Ureter (tissue), 1 donor: ENCODE measurements at places on chromosomes 13 and 19.

GRCh38 chr19:13164343-13165161 is 14.3 kb downstream of the IER2 start:
- DNase-seq: peak; percentile 76

DNA sequence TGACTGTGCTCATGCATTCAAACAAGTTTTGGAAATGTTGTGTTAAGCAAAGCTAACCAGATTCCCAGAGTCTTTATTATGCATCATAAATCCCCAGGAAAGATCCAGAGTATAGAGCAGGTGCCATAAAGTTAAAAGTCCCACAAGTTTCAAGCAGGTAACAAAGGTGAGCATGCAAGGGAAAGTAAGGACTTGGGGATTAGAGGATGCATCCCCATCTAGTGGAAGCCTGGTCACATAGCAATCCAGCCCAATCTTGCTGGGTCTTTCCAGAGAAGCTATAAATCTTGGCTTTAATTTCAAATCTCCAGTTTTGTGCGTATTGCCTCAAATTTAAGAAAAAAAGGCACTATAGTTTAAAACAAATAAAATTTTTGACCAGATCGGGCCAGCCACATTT is 72.7 kb downstream of the ZNF254 start:
- no peak for DNase-seq

DNA sequence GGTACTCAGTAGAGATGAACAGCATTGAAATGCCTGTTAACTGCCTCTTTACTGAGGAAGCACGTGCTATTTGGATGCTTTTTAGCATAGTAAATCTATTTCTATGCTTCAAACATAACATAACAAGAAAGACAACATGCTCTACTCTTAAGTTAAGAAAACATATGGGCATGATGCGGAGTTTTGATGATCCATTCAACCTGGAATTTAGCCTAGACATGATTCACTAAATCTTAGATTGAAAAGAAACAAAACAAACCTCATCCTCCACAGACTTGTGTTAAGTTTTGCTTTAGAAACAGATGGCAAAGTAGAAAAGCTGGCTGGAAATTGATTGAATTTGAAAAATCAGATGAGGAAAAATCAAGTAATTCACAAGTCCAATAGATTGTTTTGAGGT is 593.8 kb downstream of the OLFM4 start:
- no peak for DNase-seq

GRCh38 chr19:49594993-49595818 is 4.2 kb downstream of the PRR12 start:
- no peak for DNase-seq

DNA sequence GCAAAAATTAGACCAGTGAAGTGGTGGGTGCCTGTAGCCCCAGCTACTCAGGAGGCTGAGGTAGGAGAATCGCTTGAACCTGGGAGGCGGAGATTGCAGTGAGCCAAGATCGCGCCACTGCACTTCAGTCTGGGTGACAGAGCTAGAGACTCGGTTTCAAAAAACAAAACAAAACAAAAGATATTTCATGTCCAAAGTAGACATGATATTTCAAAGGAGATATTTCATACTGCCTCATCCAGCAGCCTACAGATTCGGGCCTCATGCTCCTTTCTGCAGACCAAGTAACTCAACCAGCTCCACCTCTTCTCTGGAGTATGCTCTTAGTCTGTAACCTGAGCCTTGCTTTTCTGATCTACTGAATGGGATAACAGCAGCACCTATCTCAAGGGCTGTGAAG is 15.0 kb downstream of the ZC3H4 start:
- DNase-seq: no peak

- DNase-seq: no peak
Observed at GRCh38 chr19:53160350-53160749, 1.5 kb upstream of the ZNF347 start.

- no peak for DNase-seq
Observed at GRCh38 chr19:45110851-45111266, 17.9 kb downstream of the PPP1R37 start.

- no peak for DNase-seq
Observed at GRCh38 chr13:30572859-30573275, 44.9 kb upstream of the USPL1 start.

DNA sequence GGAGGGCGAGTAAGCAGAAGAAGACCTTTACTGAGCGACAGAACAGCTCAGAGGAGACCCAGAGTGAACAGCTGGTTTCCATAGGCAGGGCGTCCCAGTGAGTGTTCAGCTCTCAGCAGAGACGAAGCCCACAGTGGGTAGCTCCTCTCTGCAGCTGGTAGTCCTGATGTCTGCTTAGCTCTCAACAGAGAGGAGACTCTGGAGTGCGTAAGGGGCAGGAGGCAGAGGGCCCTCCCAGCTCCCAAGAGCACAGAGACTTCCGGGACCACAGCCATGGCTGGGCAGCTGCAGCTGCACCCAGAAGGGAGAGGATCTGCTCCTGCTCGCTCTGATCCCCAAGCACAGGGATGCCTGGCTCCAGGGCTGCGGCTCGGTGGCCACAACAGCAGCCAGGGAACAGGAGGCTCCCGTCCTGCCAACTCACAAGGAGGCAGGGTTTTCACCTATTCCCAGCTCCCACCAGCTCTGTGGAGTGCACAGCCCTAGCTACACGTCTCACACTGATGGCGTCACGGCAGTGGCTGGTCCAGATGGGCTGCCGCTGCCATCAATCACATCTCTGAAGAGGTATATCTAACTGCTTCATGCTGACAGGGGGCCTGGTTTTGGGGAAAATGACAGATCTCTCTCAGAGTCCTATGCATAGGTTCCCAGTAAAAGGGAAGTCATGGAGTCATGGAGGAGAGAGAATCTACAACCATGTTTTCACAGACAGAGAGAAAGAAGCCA is 2660.1 kb upstream of the PCDH20 start:
- DNase-seq: no peak

- DNase-seq: peak; percentile 48
Observed at GRCh38 chr19:30799865-30800755, 427.9 kb downstream of the ZNF536 start.

- DNase-seq: no peak
Observed at GRCh38 chr13:95267662-95268342, 33.4 kb downstream of the ABCC4 start.

DNA sequence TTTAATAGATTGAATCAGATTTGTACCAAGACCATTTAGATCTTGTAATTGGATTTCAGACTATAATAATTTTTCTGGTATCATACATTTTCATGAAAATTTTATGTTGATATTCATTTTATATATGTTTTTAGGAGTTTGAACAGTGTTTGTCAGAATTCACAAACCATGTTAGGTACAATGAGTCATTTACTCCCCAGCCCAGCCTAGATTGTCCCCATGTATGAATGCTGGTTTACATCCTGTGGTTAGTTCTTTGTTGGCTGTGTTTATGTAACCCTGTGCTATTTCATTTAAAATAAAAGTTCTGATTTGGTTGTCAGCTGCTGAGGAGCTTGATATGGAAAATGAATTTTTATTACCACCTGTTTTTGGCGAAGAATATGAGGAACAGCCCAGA is 96.7 kb downstream of the GJA3 start:
- DNase-seq: no peak

- no peak for DNase-seq
Observed at GRCh38 chr19:15293781-15294491, 38.4 kb downstream of the BRD4 start.

GRCh38 chr19:2003874-2004273 is 11.6 kb downstream of the BTBD2 start:
- DNase-seq: no peak

GRCh38 chr19:39030854-39031367 is 1.4 kb downstream of the FBXO27 start:
- no peak for DNase-seq

DNA sequence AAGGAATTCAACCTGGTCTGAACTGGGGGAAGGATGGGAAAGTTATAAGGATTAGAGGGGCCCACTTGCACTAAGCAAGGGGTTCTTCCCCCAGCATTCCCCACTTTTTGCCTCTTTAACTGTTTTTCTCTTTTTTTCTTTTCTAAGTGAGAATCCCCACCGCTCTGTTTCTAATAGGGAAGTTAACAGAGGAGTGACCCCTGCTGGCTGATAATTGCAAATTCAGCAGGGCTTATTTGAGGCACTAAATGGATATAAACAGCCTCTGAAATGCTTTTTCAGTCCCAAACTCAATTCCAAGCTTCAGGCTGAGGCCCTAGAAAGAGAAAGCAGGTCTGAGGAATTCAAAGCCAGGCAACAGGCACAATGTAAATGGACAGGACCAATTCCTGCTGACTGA is 38.2 kb upstream of the CEACAM21 start:
- no peak for DNase-seq

DNA sequence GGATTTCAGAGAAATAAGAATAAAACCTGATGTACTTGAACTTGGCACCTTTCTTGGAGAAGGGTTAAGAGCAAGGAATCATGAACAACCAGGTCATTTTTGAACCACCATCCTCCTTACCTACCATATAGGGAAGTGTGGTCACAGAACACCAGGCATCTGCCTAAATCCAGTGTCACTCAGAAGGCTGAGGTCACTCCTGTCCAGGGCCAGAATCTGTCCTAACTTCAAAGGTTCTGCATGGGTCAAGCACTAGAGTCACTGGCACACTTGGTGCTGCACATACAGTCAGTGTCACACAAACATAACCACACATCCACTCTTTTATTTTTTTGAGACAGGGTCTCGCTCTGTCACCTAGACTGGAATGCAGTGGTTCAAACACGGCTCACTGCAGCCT is 1.6 kb downstream of the ZNF565 start:
- DNase-seq: no peak

- DNase-seq: no peak
Observed at GRCh38 chr13:110869231-110869804, 45.6 kb downstream of the ANKRD10 start.

DNA sequence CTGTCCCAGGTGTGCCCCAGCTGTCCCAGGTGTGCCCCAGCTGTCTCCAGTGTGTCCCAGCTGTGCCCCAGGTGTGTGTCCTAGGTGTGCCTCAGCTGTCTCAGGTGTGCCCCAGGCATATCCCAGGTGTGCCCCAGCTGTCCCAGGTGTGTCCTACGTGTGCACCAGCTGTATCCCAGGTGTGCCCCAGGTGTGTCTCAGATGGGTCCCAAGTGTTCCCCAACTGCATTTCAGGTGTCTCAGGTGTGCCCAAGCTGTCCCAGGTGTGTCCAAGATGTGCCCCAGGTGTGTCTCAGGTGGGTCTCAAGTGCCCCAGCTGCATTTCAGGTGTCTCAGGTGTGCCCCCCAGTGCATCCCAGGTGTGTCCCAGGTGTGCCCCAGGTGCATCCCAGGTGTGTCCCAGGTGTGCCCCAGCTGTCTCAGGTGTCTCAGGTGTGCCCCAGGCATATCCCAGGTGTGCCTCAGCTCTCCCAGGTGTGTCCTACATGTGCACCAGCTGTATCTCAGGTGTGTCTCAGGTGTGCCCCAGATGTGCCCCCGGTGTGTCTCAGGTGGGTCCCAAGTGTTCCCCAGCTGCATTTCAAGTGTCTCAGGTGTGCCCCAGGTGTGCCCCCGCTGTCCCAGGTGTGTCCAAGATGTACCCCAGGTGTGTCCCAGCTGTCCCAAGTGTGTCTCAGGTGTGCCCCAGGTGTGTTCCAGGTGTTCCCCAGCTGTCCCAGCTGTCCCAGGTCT is 1.3 kb upstream of the GRK1 start:
- no peak for DNase-seq

DNA sequence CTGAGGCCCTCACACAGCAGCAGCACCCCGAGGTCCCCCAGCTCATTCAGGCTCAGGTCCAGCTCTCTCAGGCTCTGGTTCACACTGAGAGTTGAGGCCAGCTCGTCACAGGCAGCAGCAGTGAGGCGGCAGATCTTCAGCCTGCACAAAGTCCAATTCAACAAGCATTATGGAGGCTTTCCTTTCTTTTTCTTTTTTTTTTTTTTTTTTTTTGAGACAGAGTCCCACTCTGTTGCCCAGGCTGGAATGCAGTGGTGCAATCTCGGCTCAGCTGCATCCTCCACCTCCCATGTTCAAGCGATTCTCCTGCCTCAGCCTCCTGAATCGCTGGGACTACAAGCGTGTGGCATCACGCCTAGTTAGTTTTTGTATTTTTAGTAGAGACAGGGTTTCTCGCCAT is 22.9 kb downstream of the NLRP12 start:
- no peak for DNase-seq

DNA sequence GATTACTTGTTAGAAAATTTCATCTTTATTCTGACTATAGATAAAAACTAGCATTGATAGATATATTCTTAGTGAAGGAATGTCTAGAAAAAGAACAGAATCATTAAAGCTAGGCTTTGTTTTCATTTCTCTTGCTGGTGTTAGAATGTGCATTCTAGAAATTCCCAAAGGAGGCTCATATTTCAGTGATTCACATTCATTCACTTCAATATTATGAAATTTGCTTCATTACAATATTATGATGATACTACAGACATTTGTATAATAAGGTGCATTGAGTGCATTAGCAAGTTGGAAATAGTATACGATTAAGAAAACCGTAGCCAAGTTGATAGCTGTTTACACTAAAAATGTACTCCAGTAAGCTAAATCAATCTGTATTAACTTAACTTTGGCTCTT is 70.7 kb upstream of the MYCBP2 start:
- DNase-seq: no peak

GRCh38 chr13:38656699-38657098 is 30.2 kb upstream of the FREM2 start:
- no peak for DNase-seq

- no peak for DNase-seq
Observed at GRCh38 chr13:113791226-113791625, 32.2 kb downstream of the TMEM255B start.

DNA sequence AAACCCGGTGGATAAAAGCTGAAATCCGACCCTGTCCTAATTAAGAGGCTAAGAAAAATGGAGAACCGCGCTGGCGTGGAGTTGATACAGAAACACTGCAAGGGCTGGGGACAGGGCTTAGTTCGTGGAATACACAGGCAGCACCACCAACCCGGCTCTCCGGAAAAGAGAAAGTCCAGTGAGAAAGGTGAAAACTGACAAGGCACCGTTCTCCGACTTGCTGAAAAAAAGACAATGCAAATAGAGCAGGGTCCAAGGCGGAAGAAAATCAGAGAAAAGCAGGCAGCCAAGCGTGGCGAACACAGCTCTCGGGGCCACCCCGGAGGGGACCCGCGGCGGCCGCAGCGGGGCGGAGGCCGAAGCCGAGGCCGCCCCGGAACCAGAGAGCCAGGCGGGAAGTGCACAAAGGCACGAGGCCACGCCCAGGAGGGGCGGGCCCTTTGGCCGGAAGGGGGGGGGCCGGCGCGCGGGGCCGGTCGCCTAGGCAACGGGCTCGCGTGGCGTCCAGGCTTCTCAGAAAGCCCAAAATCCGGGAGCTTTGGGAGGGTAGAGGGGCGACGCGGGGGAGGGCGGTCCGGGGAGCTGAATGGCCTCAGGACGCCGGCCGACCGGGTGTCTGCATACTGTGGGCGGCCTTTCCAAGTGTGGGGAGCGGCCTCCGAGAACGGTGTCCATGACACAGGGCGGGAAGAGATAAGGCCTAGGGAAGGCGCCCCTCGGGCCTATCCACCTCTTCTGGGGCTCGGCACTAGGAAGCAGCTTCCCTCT is 1.2 kb upstream of the ING1 start:
- peak; percentile 89 for DNase-seq

GRCh38 chr19:9847087-9847671 is 12.1 kb downstream of the PIN1 start:
- DNase-seq: peak; percentile 56

DNA sequence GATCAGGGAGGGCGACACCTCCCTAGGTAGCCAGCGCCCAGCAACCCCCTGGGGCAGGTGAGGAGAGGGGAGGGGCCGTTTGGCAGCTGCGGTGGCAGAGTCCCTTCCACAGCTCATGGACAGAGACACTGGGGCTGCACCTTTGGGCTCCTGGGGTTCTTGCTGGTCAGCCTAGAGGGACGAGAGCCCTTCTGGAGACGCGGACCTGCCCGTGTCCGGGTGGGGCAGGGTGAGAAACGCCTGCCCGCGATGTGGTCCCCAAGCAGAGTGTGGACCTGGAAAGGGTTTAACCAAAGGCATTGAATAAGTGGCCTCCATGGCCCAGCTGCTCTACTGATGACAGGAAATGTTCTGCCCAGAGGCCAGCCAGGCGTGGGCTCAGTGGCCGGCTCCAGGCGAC is 38.3 kb downstream of the ADPRHL1 start:
- no peak for DNase-seq
